Activated CD4-positive, alpha-beta T cell treated with anti-CD3 and anti-CD28 coated beads, Interleukin-2, amount 10 ng/mL, durations not matched to agents 24 days and 14 days (primary cell): ENCODE measurements at places on chromosomes 6 and 20. TPM values are rescaled to one million over a fixed set of nuclear protein-coding genes. Genes with fewer than 3 reads are reported as not detected.

- H3K27ac ChIP-seq = no peak overlapping the region
- H3K4me1 ChIP-seq = no peaks in the 10 kb centered on the region
- DNase-seq = no peak
- no peaks in the 10 kb centered on the region for H3K27me3 ChIP-seq
- no peaks in the 10 kb centered on the region for H3K36me3 ChIP-seq
These were observed 342.1 kb downstream of the PLCB1 start for GRCh38 chr20:8474027-8474668.

Gene ADGRF5
- total RNA-seq = not detected in 2 replicates

DNA sequence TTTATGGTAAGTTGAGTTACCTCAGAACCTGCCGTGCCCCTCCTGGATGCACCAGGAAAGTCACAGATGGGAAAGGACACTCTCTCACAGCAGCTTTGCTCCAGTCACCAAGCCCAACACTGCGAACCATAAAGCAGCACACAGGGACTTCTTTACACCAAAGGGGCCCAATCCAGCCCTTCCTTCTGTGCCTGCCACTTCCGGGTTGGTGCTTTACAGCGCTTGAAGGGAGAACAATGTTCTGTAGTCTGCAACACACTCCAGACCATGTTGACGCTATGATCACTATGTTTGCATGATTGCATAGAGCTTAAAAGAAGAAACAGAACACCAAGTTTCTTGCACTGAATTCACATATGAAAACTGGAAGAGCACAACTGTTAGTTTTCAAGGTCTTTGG, 57.1 kb downstream of the SERAC1 start:
- no peak overlapping the region for H3K4me3 ChIP-seq
- no peak overlapping the region for H3K27ac ChIP-seq
- peaks cover 4% of the 10 kb centered on the region for H3K4me1 ChIP-seq
- peaks cover 17% of the 10 kb centered on the region for H3K36me3 ChIP-seq

DNA sequence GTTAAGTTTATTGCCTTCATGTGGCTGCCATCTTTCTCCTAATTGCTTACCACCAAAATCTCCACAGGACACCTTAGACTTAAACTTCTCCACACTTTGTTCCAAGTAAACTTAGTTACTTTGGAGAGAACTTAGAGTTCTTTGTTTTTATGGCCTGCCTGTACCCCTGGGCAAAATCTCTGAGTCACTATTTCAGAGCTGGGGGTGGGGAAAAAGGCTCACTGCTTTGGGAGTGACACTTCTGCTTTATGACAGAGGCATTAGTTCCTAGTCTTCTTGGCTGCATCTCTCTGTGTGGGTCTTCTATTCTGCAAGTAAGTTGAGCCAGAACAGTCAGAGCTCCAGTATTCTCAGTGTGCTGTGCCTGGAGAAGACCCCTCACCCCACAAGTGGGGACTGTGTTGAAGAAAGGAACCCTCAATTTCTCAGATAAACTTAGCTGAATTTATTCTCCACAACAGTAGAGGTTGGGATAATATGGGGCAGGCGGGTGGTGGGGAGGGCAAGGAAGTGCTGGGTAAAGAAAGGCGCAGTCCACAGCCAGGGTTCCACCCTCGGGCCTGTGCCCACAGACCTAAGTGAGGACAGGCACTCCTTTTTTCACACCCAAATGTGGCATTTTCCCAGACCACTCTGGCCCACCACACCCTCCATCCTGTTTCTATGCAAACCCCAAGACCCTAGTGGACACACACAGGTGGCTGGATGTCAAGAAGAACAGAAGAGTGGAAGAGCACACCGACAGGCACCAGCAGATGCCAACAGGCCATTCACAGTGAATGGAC, 636.6 kb upstream of the MAN1A1 start:
- no peaks in the 10 kb centered on the region for H3K27me3 ChIP-seq
- no peaks in the 10 kb centered on the region for H3K4me1 ChIP-seq
- no peaks in the 10 kb centered on the region for H3K36me3 ChIP-seq

Gene DLL1
- 0.17 TPM in 1 of 2 replicates, not detected in the other for total RNA-seq

Gene DACT2
- total RNA-seq = 1.8 and 1.9 TPM in 2 replicates

GRCh38 chr6:21360336-21360735, 233.2 kb upstream of the SOX4 start:
- H3K27ac ChIP-seq = no peak overlapping the region
- no peaks in the 10 kb centered on the region for H3K27me3 ChIP-seq
- no peaks in the 10 kb centered on the region for H3K4me1 ChIP-seq
- H3K4me3 ChIP-seq = no peak overlapping the region
- no peaks in the 10 kb centered on the region for H3K36me3 ChIP-seq
- DNase-seq = no peak

DNA sequence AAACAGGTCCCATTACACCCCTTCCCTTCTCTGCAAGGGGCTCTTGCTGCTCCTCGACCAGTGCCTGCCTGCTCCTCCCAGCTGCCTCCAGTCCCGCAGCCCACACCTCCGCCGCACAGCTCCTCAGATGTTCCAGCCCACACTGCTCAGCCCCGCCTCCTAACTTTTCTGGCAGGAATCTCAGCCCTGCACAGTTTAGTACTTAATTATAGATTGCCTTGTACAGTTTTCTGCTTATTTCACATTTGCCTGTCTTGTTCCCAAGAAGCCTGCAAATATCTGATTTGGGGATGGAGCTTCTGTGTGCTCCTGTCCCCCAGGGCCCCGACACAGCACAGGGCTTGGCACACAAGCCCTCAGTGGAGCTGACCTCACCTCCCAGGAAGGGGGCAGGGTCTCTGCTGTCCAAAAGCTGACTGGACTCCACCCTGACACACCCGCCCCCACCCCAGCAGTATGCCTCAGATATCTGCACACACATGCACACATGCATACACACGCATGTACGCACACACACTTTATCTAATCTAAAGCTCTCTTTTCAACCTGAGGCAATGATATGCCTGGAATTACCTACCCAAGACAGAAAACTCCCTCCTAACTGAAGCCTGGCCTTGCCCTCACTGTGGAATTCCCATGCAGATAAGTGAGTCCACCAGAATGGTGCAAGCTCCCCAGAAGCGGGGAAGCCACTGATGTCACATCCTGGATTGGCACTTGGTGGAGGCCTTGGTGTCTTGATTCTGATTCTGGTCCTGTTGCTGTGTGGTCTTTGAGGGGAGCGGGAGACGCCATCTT, 1.2 kb upstream of the PNPLA1 start:
- H3K4me3 ChIP-seq = no peak overlapping the region
- no peak for DNase-seq
- no peaks in the 10 kb centered on the region for H3K36me3 ChIP-seq
- no peaks in the 10 kb centered on the region for H3K4me1 ChIP-seq
- no peak overlapping the region for H3K27ac ChIP-seq

Gene NKX2-2
- not detected in 2 replicates for total RNA-seq

- no peak overlapping the region for H3K27ac ChIP-seq
- no peak for DNase-seq
- H3K36me3 ChIP-seq = no peaks in the 10 kb centered on the region
- no peaks in the 10 kb centered on the region for H3K4me1 ChIP-seq
- no peak overlapping the region for H3K4me3 ChIP-seq
- H3K27me3 ChIP-seq = peaks cover 2% of the 10 kb centered on the region
These were observed 518.6 kb downstream of the PKHD1 start for GRCh38 chr6:51568771-51569170.

- no peak for DNase-seq
- peaks cover 68% of the 10 kb centered on the region for H3K4me1 ChIP-seq
- no peak overlapping the region for H3K4me3 ChIP-seq
- H3K27me3 ChIP-seq = no peaks in the 10 kb centered on the region
These were observed 7.0 kb downstream of the PPIL1 start for GRCh38 chr6:36867471-36868224.

DNA sequence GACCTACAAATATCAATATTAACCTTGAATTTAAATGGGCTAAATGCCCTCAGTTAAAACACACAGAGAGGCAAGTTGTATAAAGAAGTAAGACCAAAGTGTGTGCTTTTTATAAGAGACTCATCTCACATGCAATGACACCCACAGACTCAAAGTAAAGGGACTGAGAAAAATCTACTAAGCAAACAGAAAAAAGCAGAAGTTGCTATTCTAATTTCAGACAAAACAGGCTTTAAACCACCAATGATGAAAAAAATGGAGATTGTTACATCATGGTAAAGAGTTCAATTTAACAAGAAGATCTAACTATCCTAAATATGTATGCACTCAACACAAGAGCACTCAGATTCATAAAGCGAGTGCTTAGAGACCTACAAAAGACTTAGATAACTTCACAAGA, 741.9 kb upstream of the MARCKS start:
- no peak overlapping the region for H3K4me3 ChIP-seq
- H3K4me1 ChIP-seq = no peaks in the 10 kb centered on the region
- H3K27me3 ChIP-seq = no peaks in the 10 kb centered on the region

Gene TNFRSF6B
- not detected in 2 replicates for total RNA-seq

Gene BPIFB2
- total RNA-seq = not detected in 2 replicates

Gene CCN2
- total RNA-seq = not detected in 2 replicates

Gene GSTA1
- not detected in 2 replicates for total RNA-seq

DNA sequence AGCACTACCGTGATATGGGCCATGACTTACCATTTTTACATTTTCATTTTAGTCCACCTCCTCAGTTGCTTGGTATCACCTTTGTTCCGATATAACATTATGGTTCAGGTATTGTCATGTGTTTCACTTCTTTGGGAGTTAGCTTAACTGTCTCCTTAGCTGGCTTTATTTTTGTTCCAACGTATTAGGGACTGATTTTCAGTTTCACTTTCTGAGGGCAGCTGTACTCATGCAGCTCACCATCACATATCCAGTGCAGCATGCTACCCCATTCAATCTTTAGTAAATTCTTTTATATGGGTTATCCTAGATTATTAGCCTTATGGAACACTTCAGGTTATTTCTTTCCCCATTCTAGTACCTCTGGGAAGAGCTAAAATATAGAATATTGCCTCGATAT, 362.2 kb upstream of the IRAK1BP1 start:
- H3K4me3 ChIP-seq = no peak overlapping the region

GRCh38 chr6:14703586-14703985, 542.3 kb upstream of the JARID2 start:
- peaks cover 29% of the 10 kb centered on the region for H3K4me1 ChIP-seq
- H3K4me3 ChIP-seq = no peak overlapping the region
- DNase-seq = no peak
- H3K27me3 ChIP-seq = no peaks in the 10 kb centered on the region
- H3K36me3 ChIP-seq = peaks cover 13% of the 10 kb centered on the region

Gene EYA2
- not detected in 2 replicates for total RNA-seq

DNA sequence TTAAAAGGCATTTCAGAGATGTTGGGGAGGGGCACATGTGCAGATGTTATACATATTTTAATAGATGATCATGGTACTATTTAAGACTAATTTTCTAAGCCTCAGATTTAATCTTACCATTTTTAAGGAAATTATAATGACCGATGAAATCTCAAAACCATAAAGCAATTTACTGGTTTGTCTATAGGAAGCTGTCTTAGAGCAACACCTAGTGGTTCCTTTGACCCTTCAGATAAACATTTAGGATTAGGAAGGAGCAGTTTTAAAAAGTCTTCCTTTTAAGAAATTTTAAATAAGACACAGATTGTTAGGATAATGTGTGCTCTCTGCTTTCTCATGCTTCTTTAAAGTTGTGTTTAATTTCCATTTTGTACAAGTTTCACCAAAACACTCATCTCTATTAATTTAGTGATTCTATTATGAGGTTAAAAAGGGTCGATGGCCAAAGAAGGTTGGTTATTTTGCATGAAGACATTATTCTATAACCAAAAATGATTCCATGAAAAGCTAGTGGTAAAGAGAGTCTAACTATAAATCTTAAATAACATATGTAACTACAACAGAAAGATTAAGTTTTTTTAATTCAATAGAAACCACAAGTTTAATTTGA, 376.4 kb downstream of the HACE1 start:
- DNase-seq = no peak
- H3K27ac ChIP-seq = no peak overlapping the region
- H3K4me3 ChIP-seq = no peak overlapping the region
- H3K27me3 ChIP-seq = no peaks in the 10 kb centered on the region

DNA sequence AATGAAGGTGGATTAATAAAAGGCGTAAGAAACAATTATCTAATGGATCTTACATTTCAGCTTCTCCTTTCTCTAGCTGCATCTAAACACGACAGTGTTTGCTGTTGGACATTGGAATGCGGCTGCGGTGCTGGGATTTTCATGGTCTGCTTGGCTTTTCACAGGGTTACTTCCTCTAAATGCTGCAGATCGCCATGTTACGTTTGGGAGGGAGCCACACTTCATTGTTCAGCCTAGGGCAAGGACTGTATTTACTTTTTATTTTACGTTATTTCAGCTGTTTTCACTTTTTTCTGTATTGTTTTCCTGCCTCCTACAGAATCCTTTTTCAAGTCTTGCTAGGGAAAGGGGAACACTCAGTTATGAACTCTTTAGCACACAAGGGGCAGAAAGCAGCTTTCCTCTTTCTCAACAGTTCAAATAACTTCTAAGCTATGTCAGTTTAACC, 97.9 kb upstream of the MTHFD1L start:
- H3K27ac ChIP-seq = no peak overlapping the region
- H3K4me1 ChIP-seq = no peaks in the 10 kb centered on the region
- H3K36me3 ChIP-seq = no peaks in the 10 kb centered on the region

- no peak for DNase-seq
- H3K36me3 ChIP-seq = no peaks in the 10 kb centered on the region
- no peak overlapping the region for H3K4me3 ChIP-seq
- H3K4me1 ChIP-seq = no peaks in the 10 kb centered on the region
- H3K27me3 ChIP-seq = peaks cover 13% of the 10 kb centered on the region
These were observed 36.3 kb downstream of the FAM50B start for GRCh38 chr6:3885262-3886036.

GRCh38 chr6:166275714-166276166, 32.5 kb downstream of the PRR18 start:
- no peak overlapping the region for H3K27ac ChIP-seq
- H3K4me3 ChIP-seq = no peak overlapping the region
- H3K36me3 ChIP-seq = no peaks in the 10 kb centered on the region
- peaks cover 3% of the 10 kb centered on the region for H3K4me1 ChIP-seq

Gene TGM3
- not detected in 2 replicates for total RNA-seq

DNA sequence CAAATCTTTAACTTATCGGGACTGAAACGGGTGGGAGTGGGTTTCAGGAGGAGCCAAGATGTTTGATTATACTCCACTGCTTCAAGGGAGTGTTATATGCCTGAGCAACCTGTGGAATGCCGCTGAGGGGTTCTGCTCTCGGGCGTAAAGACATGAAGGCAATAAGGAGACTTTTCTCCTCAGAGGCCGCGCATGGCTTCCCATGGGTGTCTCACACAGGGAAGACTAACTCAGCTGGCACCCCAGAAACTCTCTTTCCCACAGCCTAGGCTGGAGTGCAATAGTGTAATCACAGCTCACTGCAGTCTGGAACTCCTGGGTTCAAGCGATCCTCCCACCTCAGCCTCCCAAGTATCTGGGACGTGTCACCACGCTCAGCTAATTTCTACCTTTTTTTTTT, 5.1 kb upstream of the C20orf141 start:
- no peaks in the 10 kb centered on the region for H3K4me1 ChIP-seq
- peaks cover 2% of the 10 kb centered on the region for H3K36me3 ChIP-seq
- H3K27ac ChIP-seq = no peak overlapping the region
- DNase-seq = no peak

Gene MARCKS
- 0.05 TPM in 1 of 2 replicates, not detected in the other for total RNA-seq

DNA sequence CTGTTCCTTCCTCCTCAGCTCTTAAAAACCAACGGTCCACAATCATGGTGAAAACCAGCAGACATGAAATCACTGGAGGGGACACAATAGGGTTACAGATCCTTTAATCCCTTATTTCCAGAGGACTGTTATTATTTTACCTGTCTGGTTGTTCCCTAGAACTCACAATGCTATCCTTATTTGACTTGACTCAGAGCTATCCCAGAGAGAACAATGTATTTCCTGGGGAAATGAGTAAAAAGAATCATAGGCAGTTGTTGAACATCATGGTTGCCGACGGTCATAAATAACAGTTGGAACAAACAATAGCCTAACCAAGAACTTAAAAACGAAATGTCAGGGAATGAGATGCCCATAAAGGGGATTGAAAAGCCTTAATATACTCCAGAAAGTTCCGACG, 9.3 kb downstream of the OR2H1 start:
- peaks cover 8% of the 10 kb centered on the region for H3K27me3 ChIP-seq
- H3K36me3 ChIP-seq = no peaks in the 10 kb centered on the region
- H3K4me1 ChIP-seq = no peaks in the 10 kb centered on the region
- DNase-seq = no peak
- H3K27ac ChIP-seq = no peak overlapping the region
- no peak overlapping the region for H3K4me3 ChIP-seq

Gene SMPDL3A
- total RNA-seq = 0.28 and 0.42 TPM in 2 replicates
